Activated CD4-positive, alpha-beta T cell treated with anti-CD3 and anti-CD28 coated beads, Interleukin-2, Interleukin-6, amounts not matched to agents 100 ng/mL and 50 ng/mL, durations not matched to agents 16 hours and 8 hours (primary cell): ENCODE measurements at places on chromosomes 13 and 19.

DNA sequence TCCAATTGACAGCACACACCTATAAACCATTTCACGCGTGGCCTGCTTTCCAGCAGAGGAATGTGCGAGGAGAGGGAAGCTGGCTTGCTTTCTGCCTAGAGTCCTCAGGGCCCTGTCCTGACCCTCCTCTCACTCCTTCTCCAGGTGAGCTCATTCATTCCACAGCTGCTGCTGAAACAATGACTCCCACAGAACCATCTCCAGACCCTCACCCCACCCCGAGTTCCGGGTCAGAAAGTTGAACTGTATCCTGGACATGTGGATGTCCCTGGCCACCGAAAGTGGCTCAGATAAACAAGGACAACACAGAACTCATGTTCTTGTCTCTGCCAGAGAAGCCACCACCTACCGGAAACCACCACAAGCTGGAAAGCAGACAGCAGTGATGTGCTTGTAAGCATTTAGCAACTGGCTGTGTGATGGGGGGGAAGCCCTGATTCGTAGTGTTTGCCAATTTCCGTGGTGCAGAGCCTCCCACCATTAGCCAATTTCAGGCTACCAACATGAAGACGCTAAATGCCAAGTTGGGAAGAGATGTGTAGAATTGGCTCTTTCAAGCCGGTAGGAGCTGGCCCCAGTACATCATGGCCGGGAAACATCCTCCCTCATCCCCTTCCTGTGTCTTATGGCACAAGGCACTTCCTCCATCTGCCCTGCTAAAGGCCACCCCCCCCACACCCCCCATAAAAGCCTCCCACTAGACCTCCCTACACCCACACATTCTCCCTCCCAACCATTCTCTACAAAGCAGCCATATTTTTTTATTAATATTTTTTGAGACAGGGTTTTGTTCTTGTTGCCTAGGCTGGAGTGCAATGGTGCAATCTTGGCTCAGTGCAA is 5.0 kb downstream of the SYCE2 start:
- peak; percentile 62 for DNase-seq

DNA sequence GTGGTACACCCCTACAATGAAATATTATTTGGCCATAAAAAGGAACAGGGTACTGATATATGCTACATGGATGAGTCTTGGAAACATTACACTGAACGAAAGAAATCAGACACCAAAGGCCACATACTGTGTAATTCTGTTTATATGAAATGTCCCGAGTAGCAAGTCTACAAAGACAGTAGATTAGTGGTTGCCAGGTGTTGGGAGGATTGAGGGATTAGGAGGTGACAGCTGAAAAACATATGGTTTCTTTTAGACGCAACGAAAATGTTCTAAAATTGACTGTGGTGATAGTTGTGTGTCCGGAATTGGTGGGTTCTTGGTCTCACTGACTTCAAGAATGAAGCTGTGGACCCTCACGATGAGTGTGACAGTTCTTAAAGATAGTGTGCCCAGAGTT is 35.1 kb downstream of the IL17D start:
- no peak for DNase-seq

DNA sequence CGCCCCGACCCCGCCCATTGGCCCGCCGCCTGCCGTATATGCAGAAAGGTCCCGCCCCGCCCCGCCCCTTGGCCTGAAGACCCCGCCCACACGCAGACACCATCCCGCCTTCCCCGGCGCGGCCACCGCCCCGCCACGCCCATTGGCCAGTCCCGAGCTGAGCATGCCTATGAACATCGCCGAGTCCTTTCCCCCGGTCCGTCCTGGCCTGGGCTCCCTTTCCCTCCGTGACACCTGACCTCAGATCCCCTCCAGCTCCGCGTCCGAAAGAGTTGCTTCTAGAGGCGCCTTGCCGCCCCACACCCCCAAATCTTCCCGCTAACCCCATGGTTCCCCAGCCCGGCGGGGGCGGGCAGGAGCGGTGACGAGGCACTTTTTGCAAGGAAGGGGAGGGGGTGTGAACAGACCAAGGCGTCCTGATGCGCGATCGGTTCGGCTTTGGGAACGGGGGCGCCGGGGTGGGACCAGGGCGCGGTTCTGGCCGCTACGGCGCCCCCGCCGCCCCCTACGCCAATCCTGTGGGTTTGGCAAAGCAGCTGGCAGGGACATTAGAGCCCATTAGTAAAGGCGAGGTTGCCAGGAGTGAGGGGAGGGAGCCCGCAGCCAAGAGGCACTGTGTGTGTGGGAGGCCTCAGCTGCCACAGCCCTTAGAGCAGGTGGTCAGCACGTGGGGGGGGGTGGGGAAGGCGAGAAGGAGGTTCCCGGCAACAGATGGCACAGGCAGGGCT is 406 bp upstream of the NUMBL start:
- peak; percentile 95 for DNase-seq

- DNase-seq: no peak
Measured at GRCh38 chr13:44304433-44304725, 69.2 kb upstream of the SERP2 start.

GRCh38 chr13:97028441-97029299 is 34.4 kb upstream of the OXGR1 start:
- DNase-seq: peak; percentile 59

GRCh38 chr13:113552786-113553434 is 31.6 kb upstream of the TFDP1 start:
- DNase-seq: no peak
